Left hindlimb (tissue), 1 donor: ENCODE measurements at places on chromosomes 4 and X.

- DNase-seq: no peak
Observed at GRCh38 chrX:124476562-124476961, 130.2 kb downstream of the SH2D1A start.

DNA sequence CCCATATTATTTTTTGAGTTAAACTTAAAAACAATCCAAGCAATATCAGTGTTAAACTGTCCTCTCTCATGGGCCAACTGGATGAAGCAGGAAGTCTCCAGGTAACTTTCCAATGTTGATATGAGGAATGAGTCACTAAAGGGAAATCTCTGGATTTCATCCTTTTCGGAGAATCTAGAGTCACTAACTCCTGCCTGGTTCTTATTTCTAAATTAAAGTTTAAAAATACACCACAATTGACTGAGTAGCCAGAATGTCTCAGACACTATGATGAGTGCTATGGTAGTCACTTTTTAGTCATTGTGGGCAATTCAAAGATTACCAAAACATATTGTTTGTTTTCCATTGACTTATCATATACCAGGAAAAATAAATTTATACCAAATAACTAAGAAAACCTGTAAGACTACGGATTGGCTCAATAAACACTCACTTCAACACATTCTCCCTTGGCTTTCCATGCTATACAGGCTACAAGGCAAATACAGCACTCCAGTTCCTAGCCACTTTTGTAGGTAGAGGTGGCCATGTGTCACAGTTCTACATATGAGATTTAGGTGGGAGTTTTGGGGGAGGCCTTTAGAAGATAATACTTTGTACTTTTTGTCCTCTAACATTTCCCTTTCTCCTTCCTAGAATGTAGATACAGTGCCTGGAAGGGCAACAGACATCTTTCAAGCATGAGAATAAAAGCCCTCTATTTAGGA lies 8.6 kb downstream of the SLC9B2 start:
- no peak for DNase-seq

GRCh38 chr4:21522296-21522695 lies 426.3 kb downstream of the KCNIP4 start:
- DNase-seq: no peak

GRCh38 chrX:13923289-13923688 lies 106.4 kb upstream of the GPM6B start:
- DNase-seq: no peak

DNA sequence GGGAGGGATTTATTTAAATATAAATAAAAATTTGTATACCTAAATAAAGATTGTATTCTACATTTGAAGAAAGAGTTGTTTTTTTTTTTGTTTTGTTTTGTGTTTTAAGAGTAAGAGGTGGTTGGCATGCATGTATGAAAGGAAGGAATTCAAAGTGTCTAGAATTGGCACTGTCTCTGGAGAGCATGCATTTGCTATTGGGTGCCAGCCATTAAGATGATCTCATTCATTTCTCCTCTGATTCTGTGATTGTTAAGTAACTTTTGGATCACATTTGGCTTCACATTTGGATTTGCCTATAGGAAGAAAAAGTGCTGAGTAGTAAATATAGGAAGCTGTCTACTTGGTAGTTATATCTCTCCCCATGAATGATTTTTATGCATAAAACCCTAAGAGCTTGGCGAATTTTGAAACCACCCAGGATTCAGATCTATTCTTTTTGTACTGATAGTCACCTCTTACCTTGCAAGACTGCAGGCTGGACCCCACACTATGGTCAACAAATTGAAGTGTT lies 7.8 kb upstream of the BOD1L1 start:
- no peak for DNase-seq

GRCh38 chr4:130143656-130144055 lies 1047.7 kb downstream of the C4orf33 start:
- no peak for DNase-seq

GRCh38 chrX:129957241-129958082 lies 25.0 kb upstream of the BCORL1 start:
- peak; percentile 77 for DNase-seq

DNA sequence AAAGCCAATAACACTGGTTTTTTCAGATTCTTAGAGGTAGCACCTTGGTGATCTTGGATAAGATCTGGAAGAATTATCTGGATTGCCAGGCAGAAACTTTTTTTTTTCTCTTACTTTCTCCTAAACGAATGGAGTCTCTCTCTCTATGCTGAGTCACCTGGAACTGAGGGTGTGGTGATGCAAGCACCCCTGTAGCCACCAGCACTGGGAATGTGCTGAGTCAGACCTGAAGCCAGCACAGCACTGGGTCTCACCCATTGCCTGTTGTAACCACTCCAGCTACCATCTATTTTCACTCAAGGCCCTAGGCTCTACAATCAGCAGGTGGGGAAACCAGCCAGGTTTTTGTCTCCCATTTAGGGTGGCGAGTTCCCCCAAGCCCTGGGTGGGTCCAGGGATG lies 923.8 kb downstream of the RAPGEF2 start:
- DNase-seq: no peak

DNA sequence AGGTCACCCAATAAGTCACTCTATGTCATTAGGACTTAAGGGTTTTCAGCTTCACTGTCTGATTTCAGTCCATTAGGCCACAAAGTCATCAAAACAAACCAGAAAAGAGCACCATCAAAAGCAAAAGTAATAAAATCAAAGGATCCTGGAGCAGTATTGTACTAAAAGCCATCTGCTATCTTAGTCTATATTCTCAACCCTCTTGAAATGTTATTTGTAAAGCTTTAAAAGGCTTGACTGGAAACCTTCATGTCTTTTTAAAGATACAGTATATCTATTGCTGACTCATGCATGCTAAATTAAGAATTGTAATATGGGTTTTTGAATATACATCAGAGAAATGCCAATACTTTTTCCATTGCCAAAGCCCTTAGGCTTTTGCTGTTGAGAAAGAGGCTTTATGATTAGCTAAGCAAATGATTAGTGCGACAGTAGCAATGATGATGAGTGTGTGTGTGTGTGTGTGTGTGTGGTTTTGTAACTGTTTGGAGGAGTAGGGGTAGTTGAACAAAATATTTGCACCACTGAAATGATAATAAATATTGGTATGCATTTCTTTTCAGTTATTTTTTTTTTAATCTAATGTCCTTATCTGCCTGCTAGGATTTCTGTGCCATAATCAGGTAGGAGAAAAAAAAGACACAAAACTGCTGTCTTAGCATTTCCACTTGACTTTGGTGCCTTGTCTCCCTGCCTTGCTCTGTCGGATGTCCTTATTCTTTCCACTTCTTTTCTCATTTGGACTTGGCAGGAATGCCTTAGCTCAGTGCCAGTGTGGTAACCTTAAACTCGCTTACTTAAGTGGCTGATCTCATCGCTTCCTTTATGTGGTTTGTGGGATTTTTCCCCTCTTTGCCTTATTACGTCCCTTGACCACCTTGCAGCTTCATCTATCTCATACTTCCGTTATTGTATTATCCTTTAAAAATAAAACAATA lies 119.7 kb downstream of the PCDH7 start:
- no peak for DNase-seq

DNA sequence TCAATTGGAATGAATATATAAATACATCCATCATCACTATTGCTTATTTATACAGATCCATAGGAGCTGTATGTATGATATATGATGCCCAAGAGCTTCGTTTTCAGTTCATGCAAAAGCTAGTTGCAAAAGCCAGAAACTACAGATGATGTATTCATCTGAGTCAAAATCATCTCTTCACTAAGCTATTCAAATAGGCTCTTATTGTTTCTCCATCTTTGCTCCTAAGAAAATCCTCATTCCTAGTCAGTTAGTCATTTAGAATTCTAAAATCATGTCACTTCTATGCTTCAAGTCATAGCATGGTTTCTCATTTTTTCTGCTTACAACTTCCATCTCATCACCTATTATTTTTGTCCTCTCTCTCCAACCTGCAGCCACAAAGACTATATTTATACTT lies 300.1 kb upstream of the TRAM1L1 start:
- no peak for DNase-seq

DNA sequence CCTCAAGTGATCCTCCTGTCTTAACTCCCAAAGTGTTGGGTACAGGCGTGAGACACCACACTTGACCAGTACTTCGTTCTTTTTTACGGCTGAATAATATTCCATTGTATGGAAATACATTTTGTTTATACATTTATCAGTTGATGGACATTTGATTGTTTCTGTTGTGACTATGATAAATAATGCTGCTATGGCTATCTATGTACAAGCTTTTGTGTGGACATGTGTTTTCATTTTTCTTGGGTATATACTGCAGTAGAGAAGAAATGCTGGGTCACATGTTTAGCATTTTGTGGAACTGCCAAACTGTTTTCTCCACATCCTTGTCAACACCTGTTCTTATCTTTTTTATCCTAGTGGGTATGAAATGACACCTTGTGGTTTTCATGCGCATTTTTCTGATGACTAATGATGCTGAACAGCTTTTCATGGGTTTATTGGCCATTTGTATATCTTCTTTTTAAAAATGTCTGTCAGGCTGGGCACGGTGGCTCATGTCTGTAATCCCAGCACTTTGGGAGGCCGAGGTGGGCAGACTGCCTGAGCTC lies 37.3 kb downstream of the SAT1 start:
- DNase-seq: no peak

DNA sequence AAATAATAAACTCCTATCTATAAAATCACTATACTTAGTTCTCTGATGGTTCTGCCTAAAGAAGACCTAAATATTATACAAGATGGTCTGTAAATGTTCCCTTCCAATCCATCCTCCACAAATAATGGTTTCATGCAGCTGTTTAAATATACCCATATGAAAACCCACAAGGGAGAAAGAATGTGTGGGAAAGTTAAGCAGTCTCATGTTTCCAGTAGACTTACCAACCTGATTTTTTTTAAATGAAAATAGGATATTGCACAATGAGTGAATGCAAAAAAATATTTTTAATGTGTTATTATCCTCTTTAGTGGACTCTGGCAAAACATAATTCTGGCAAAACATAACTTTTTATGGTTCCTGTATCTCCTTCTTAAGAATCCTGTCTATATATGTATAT lies 23.3 kb downstream of the CAMK2D start:
- no peak for DNase-seq

DNA sequence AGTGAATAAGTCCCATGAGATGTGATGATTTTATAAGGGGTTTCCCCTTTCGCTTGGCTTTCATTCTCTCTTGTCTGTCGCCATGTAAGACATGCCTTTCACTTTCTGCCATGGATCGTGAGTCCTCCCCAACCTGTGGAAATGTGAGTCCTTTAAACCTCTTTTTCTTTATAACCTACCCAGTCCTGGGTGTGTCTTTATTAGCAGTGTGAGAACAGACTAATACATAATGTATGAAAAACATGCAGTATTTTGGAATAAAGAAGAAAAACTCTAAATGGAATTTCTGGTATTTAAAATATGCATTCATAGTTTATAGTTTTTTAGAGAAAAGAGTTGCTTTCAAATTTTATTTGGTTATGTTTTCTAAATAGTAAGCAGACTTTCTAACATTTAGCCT lies 360.7 kb downstream of the PCDH7 start:
- no peak for DNase-seq

DNA sequence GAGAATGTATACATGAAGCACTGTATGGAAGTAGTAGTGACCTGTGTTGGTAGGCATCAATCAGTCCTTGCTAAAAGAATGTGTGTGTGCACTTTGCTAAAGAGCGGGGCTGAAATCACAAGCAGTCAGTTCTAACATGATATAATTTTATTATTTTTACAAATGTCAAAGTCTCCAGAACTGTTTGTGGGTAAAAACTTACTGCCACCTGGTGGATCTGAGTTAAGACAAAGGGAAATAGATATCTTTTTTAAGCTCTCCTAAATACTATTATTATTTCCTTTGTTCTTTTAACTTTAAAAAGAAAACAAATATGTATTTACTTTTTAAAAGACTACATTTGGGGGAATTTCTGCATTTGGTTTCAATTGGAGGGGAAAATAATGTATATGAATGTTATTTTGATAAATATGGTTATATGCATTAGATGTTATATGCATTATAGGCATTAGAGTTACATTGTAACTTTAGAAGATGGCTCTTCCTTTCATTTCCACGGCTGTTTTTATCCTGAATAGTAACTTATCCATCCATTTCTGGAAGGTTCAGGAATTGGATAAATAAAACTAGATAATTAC lies 7.8 kb upstream of the CLOCK start:
- no peak for DNase-seq

GRCh38 chr4:8369426-8370105 lies 71.0 kb downstream of the ACOX3 start:
- DNase-seq: peak; percentile 6

- no peak for DNase-seq
Observed at GRCh38 chrX:74788545-74789086, 136.6 kb downstream of the NEXMIF start.

DNA sequence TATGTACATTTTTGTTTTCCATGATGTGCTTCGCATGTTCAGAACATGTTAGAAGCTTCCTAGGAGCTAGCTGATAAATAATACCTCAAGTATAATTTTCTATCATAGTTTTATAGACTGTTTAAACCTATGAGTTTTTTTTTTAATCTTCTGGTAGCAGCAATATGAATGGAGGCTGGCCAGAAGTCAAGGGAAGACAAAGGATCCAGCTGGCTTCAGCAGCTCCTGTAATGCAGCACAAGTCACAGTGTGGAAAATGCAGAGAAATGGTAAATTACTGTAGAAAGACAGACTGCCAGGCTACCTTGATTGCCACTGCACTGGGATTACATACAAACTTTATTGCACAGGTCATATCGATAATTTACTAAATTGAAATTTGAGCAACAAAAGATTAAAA lies 537.9 kb downstream of the IQCM start:
- DNase-seq: no peak

DNA sequence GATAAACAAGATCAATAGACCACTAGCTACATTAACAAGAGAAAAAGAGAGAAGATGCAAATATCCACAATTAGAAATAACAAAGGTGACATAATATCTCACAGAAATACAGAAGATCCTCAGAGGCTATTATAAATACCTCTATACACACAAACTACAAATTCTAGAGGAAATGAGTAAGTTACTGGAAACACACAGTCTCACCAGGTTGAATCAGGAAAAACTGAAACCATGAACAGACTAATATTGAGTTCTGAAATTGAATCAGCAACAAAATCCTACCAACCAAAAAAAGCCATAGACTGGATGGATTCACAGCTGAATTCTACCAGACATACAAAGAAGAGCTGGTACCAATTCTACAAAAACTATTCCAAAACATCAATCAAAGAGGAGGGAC lies 211.8 kb upstream of the CPEB2 start:
- DNase-seq: no peak

DNA sequence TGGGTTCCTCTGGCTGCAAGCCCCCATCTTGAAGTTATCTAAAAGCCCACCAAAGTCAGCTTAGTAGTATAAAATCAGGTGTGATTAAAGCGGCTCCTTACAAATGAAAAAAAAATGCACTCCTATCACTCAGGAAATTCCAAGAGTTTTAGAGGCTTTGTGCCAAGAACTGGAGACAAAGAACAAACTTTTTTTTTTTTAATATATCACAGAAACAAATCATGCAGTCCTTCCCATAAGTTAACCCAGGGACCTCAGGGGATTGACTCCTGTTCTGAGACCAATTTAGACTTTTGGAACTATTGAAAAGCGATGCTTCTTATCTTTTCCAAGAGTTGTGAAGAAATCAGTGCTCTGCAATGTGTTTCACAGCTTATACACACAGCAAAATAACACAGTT lies 53.6 kb downstream of the HHIP start:
- DNase-seq: no peak
